NCI-H1436 treated with DMSO at 0.1 percent for 48 hours (cell line): ENCODE measurements at places on chromosomes 1 and 21.

- no peak for DNase-seq
These were observed 1359.1 kb upstream of the ADGRL2 start for GRCh38 chr1:80441664-80442063.

GRCh38 chr1:69191335-69191734 is 376.4 kb upstream of the LRRC7 start:
- peak; percentile 20 for DNase-seq

- DNase-seq, result no peak
These were observed 40.0 kb upstream of the DHCR24 start for GRCh38 chr1:54926970-54927369.

DNA sequence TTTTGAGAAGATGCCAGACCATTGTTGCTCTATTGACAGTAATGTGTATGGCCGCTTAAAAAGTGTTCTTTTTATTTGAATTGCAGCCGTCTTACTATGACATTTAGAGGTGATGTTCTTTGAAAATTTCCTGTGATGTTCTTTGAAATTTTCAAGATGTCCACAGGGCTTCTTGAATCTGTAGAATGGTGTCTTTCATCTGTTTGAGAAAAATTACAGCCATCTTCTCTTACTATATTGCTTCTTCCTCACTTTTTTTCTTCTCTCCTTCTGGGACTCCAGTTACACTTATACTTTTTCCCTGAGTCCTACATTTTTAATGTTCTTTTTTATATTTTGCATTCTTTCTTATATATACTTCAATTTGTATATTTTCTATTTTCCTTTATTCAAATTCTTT is 57.4 kb downstream of the DIP2A start:
- no peak for DNase-seq

- DNase-seq, result no peak
These were observed 10.4 kb downstream of the BARHL2 start for GRCh38 chr1:90706437-90707362.

GRCh38 chr1:203507759-203508158 is 13.8 kb downstream of the OPTC start:
- DNase-seq, result no peak

GRCh38 chr1:199551967-199552565 is 475.4 kb upstream of the NR5A2 start:
- peak; percentile 28 for DNase-seq

DNA sequence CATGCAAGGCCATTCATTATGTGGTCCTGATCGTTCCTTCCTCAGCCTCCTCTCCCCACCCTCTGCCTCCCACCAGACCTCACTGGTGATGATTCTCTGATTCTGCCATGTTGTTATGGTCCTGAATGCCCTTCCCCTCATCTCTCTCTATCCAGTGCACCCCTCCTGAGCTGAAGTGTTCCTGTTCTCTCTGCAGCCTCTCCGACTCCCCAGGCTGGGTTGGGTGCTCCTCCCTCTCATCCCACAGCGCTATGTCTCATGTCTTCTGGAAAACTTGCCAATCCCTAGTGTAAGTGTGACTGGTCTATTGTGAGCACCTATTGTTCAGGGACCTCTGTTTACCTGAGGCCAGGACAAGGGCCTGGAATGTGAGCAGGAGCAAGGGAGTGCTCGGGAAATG is 11.1 kb upstream of the PEF1 start:
- no peak for DNase-seq
